ENCODE measurements at places on chromosomes 6 and 20. TPM values are rescaled to one million over a fixed set of nuclear protein-coding genes. Genes with fewer than 3 reads are reported as not detected.

GRCh38 chr6:124573953-124574352, 388.3 kb upstream of the RNF217 start:
- no peak for DNase-seq

GRCh38 chr20:49148601-49149000, 39.5 kb downstream of the STAU1 start:
- DNase-seq, result no peak

GRCh38 chr6:70474751-70475150, 61.4 kb downstream of the FAM135A start:
- DNase-seq, result peak; percentile 15

DNA sequence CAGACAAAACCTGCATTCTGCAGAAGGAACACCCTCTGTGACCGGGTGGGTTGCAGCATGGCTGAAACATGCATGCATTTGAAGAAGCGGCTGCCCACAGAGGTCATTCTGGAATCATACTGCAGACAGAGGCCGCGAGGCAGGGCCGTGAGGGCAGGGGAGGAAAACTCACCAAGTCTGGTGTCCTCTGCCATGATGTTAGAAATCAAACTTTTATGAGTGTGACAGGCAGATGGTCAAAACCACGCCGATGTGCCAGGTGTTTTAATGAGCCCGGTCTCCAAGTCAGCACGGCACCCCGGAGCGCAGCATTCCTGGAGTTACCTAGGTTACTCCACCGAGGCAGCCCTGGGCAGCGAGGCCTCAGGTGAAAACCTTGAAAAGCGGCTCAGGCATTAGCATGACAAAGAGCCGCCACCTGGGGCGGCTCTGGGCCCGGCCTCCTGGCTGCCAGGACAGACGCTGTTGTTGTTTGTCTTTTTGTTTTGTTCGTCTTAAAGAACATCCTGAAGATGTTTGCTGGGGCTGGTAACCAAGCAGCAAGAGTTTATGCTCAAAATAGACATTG, 255.6 kb downstream of the ERMARD start:
- peak; percentile 86 for DNase-seq

- no peak for DNase-seq
These were observed 165.6 kb downstream of the ATXN1 start for GRCh38 chr6:16595514-16596120.

- no peak for DNase-seq
These were observed 9.9 kb upstream of the HEBP2 start for GRCh38 chr6:138393871-138394783.

DNA sequence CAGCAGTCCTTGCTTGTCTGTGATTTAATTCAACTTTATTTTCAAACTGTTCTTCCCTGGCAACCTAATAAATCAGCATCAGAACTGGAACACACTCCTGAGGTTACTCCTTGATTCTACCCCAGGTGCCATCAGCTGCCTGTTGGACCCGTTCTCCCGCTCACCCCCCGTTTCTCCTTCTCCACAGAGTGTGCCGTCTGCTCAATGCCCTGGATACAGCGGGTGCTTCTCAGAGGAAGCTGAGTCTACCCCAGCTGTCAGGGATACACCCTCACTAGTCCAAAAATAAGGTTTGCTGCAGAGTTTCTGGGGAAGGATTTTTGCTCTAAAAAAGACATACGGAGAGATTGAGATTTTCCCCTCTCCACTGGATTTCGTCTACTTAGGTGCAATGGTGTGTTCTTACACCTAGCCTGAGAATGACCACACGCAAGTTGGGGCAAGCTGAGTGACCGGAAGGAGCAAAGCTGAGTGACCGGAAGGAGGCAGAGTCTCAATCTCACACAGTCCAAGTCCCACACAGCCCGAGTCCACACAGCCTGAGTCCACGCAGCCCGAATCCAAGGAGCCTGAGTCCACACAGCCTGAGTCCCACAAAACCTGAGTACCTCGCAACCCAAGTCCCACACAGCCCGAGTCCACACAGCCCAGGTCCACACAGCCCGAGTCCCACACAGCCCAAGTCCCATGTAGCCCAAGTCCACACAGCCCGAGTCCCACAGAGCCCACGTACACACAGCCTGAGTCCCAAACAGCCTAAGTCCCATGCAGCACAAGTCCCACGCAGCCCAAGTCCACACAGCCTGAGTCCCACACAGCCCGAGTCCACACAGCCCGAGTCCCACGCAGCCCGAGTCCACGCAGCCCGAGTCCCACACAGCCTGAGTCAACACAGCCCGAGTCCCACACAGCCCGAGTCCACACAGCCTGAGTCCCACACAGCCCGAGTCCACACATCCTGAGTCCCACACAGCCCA, 58.6 kb upstream of the DACT2 start:
- DNase-seq, result no peak

DNA sequence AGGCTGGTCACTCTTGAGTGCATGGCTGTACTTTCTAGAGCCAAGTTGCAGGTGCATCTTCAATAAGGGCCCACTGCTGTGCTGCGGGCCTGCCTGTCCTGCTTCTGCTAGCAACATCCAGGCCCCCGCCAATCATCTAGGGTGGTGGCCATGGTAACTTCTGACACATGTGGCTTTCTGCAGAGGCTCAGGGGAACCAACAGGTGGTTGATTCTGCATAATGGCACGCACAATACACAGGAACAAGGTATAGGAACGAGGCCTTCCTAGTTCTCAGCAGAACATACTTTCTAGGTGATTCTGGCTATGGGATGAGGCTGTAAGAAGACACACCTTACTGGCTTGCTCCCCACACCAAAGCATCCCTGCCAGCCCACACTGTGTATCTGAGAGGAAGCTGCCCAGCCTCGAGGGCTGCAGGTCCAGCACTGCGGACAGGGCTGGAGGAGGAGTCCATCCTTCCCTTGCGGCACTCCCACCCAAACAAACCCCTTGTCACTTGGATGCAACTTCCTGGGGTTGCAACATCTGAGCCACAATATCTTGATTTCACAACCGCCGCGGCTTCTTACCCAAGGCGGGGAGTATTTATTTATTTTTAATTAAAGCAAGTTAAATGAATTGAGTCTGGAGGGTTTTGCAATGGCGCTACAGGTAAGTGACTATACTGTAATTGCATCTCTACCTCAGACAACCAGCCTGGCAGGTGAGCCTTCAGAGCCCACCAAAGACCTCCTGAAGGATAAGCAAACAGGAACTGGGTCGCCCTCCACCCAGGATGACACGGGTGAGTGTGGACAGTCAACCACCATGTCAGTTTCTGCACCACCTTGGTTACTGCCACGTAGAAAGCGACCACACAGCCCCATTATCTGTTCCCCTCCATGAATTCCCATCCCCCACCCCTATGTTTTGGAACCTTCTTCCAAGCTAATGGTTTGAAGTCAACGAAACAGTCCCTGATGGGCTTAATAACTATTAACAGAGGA, 49.6 kb downstream of the SULF2 start:
- DNase-seq, result no peak

DNA sequence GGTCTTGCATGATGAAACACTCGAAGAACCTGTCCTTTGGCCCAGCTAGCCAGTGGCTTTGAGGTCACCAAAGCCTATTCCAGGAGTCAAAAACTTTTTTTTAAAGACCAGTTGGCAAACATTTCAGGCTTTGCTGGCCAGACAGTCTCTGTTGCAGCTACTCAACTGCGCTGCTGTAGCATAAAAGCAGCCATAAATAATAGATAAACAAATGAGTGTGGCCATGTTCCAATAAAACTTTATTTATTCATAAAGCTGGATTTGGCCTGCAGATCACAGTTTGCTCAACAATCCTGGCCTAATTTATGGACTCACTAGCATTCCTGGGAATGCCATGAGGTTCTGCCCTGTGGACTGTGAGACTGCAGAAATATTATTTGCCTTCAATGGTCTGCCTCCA, 68.8 kb upstream of the LTV1 start:
- DNase-seq, result no peak

DNA sequence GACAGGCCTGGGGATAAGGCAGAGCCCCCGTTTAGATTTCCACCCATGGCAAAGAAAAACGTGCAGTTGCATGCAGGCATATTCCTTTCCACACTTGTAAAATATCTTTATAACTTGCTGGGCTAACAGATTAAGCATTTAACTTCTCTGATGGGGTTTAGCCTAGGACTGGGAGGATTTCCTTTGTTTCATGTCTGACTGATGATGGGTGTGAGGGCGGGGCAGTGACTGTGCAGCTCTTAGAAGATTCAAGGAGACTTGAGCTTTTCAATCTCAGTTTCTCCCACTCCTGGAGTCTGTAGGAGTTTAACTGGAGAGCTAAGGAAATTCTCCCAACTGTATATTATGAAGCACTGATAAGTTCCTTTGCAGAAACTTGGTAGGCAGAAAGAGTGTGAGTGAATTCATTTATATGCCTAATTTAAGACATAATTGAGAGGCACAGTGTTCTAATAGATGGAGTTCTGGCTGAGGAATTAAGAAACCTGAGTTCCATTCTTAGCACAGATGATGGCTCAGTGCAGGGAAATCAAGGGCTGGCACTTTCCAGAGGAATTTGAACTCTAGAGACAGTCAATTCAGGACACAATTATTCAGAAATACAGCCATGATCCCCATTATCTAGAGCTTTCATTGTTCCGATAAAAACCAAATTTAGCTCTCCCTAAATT, 214.6 kb upstream of the CNR1 start:
- DNase-seq, result no peak

DNA sequence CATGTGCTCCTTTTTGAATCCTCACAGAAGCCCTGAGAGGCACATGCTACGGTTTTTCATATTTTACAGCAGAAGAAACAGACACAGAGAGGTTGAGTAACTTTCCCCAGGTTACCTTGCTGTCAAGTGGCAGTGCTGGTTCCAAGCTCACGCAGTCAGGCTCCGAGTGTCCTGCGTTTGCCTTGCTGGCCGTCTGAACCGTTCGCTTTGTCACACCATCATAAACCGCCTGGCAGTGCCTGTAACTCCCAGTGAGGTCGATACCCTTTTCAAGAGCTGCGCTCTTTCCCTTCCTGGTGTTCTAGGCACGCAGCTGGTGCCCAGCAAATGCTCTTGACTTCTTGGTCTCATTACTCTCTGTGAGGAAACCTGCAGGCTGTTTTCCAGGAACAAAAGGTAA, 31.3 kb upstream of the KCNG1 start:
- DNase-seq, result no peak

GRCh38 chr20:46031701-46032254, 2.8 kb downstream of the SLC12A5 start:
- DNase-seq, result peak; percentile 81

GRCh38 chr6:5366941-5367340, 105.6 kb downstream of the FARS2 start:
- no peak for DNase-seq

GRCh38 chr6:78749326-78749725, 118.0 kb upstream of the IRAK1BP1 start:
- DNase-seq, result no peak

DNA sequence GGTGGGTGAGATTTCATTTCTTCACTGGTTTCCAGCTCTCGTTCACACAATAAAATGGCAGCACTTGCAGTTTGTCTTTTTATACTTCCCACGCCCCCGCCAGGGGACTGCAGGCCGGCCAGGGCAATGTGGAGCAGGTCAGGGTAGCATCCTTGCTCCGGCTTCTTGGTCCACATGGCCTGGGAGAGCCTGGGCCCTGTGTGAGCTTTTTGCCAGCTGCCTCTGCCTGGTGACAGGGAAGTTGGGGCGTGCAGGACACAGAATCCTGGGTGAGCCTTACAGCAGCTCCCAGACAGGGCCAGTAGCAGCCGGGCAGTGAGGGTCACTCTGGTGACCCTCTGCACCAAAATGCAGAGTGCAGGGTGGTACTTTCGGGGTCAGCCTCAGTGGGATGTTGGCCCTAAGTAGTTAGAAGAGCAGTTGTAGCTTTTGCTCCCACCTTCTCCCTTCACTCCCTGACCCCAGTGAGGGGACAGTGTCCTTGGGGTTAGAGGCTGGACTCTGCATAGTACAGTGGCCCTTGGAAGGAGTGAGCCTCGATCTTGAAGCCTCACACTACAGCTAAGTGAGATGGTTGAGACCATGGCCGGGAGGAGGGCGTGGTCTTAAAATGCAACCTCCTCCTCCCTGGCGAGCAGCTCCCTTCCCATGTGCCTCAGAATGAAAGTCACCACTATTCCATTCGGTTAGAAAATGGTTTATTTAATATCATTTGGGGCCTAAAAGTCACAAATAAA, 23.8 kb downstream of the PYGB start:
- peak; percentile 30 for DNase-seq

DNA sequence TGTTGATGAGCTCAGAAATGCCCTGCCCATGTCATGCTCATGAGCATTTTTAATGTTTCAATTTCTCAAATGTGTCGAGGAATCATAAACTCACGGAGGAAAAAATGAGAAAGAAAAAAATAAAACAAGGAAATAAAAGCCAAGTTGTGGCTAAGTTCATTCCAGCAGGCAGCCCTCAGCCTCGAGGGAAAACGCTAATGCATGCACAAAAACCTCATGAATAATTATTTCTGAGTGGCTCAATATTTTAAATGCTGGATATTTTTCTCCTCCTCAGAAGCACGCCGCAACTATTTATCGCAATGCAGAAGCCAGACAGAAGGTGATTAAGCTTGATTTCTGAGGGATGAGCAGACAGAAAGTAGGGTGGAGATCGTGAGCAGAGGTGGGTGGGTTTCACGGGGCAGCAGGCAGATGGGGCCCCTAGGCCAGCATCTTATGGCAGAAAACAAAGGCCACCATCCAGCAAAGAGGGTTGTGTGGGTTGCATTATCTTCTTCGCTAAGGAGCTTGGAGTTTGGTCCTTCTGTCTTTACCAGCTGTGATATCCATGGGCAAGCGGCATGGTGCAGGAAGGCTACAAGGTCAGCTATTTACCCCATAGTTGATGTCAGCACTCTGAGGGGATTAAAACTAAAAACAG, 151.5 kb upstream of the LRFN2 start:
- no peak for DNase-seq

Gene BPI
- not detected for total RNA-seq

GRCh38 chr6:46505693-46506512, 14.7 kb upstream of the RCAN2 start:
- DNase-seq, result no peak

GRCh38 chr6:16741112-16742016, 19.9 kb downstream of the ATXN1 start:
- no peak for DNase-seq

GRCh38 chr6:21193790-21194475, 399.6 kb upstream of the SOX4 start:
- DNase-seq, result no peak

DNA sequence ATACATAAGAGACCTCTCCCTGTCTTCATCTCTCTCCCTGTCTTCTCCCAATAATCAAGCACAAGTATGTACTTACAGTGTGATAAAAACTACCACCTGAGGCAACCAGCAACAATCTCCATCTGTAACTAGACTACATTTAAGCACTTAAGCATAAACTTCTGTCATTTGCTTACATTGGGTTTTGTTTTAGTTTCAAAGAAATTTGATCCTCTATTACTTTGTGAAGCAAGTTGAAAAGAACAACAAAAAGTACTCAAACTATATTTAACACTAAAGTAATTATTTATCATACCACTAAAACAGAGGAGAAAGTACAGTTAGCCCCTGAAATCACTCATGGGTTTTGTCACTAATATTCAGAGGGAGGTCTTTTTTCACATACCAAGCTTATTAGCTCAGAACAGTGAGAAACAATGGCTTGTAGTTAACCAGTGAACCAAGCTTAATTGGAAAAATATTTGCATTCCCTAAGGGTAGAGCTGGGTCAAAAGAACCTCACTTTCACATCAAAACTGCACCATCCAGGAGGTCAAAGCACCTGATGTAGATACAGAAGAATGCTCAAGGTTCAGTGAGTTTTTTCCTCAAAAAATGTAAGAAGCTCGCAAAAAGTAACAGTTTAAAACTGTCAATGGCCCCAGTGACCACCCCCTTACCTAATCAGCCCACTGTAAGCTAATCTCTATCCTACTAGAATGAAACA, 34.1 kb downstream of the DCDC2 start:
- DNase-seq, result no peak

Gene ADGRF5
- 0.06 TPM for total RNA-seq

Gene PTPRT
- 2.1 TPM for total RNA-seq

Data from H1 (cell line).